ENCODE measurements at places on chromosomes 7 and 10. TPM values are rescaled to one million over a fixed set of nuclear protein-coding genes. Genes with fewer than 3 reads are reported as not detected.

Gene CCAR1
- total RNA-seq, result 32.2 TPM

Gene ERVW-1
- not detected for total RNA-seq

Gene PKD2L1
- not detected for total RNA-seq

Gene CALCR
- total RNA-seq, result not detected

GRCh38 chr10:114326795-114327194, 77.5 kb downstream of the AFAP1L2 start:
- DNase-seq, result no peak

GRCh38 chr7:131924857-131925256, 368.4 kb upstream of the PODXL start:
- no peak for DNase-seq

DNA sequence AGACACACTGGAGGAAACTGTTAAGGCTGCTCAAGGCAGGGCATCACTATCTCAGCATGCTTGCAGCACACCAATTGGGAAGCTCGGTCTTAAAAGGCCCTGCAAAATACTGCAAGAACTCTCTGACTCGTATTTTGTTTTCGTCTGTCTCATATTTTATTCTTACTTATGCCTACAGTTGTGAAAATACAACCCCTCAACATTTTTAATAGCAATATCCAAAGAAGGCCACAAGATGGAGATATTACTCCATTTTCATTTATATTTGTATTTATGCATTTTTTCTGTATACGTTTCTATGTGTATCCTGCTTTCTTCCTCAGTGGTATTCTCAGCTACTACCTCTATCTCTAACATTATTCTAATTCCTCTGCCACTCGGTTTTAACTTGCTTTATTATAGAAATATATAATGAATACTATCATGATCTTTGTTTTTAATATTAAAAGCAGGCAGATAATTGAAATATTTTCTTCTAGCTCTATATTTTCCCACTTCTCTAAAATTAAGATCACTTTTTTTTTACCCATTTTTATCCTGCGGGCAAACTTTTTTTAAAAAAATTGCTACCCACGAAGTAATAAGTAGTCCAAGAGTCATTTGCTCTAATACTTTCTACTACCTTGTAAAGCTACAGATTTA, 10.0 kb downstream of the DNAJC1 start:
- DNase-seq, result no peak

DNA sequence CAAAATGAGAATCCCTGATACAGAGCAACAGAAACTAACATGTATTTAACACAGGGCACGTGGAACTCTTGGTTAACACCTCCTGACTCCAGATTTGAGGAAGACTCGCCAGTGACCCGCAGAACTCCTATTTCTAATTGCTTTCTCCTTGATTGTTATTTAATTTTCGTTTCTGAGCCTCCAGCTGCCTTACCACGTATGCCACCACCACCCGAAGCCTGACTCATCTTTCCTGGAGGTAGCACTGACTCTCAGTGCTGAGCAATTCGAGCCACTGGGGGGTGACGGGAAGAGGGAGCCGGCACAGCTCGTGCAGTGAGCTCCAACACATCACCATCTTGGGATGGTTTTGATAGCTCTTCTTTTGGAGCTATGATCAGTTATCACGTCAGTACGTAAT, 273.9 kb upstream of the MGMT start:
- DNase-seq, result no peak

DNA sequence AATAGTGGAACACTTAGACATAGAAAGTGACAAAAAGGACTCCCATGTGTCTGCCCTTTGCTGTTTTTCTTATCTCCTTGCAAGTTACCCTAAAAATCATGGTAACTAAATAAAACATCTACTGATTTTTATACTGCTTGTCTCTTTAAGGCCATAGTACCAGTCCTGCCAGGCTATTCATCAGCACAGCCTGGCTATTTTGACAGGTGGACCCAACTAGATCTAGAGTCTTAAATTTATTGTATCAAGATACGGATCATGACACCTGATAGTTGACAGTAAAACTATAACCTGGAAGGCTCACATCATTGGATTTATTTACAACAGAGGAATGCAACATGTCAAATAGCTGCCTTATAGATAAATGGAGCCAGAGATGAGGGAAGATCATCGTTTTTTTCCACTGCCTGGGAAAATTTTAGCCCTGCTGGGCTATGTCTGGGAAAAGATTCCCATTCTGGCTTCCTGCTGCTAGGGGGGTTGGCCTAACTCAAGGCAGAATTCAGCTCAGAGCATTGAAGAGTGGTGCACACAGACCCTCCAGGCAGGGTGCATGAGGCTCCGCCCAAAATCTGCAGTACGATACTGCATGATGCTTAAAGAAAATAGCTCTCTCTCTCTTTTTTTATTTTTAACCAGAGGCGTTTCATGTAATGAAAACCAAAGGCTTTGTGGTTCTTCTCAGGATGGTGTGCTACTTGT, 292.0 kb upstream of the FZD8 start:
- no peak for DNase-seq

GRCh38 chr7:136976504-136977251, 108.2 kb downstream of the CHRM2 start:
- no peak for DNase-seq

- DNase-seq, result no peak
Measured at GRCh38 chr7:38171623-38172391, 6.2 kb upstream of the STARD3NL start.

DNA sequence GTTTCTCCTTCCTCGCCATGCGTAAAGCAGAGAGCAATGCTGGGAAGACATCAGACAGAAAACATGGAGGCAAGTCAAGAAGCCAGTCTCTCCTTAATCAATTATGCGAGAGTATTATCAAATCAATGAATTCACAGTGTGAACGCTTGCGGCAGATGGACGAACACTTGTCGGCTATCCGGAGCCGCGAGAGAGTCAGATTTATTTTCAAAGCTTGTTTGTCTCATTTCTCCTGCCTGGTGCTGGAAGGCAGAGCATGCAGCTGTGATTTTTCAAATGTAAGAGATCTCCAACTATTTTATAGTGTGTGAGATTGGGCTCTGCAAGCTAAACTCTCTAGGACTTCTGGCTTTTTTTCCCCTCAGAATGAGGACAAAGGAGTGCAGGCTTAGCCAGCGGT, 252.3 kb downstream of the SNX10 start:
- DNase-seq, result no peak

DNA sequence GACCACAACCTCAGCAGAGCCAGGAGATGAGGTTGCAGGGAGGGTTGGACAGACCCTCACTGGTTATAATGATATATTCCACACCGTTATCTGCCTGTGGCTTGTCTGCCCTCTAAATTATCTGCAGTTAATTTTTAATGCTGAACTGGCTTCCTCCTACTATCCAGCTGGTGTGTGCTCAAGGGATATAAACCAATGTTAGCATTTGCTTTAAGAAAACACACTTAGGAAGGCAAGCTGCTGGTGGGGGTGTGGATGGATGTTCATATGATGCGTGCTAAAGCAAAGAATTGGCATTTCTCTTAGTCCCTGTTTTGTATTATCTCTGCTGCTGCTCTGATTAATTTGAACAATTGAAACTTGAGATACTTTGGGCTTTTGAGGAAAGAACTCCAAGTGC, 132.2 kb upstream of the NPVF start:
- no peak for DNase-seq

DNA sequence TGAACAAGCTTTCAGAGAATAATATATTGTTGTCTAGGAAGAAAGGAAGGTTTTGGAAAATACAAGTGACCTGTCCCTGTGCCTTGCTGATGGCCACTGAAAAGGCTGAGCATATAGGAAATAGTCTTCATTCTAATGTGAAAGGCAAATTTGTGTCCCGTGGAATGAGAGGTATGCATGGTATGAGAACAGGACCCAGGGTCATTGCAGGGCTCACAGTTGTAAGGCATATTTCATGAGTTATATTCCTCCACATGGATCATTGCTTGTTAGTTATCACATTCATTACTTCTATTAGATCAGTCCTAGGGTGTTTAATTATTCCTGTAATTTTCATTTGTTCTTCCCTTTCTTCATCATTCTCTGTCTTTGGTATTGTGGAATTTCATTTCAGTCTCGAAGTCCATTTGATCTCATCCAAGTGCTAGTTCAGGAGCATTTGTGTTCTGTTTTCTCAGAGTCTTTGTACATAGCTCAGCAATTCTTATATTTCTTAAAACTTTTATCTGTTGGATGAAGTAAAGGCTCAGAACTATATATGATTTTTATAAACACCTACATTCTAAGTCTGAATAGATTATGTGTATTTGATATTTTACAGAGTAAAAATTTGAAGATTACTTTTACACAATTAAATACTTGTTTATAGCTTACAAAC, 39.4 kb upstream of the ARHGAP21 start:
- no peak for DNase-seq

DNA sequence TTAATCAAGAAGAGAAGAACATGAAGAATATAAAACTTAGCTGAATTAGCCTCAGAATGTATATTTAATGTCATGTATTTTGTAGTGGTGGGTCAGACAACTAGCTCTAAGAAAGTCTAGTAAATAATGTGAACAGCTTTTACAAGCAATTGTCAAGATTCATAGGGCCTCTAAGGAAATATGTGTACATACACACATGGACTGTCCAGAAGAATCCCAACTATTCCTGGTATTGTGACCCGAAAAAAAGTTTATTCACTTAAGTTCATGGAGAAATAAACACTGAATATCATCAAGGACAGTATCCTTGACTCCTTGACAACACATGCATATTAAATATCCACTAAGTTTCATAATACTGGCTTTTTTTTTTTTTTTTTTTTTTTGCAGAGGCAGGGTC, 11.4 kb upstream of the TWIST1 start:
- no peak for DNase-seq

- DNase-seq, result no peak
Measured at GRCh38 chr7:538764-539685, 19.4 kb upstream of the PDGFA start.

GRCh38 chr10:112059220-112059619, 124.3 kb downstream of the GPAM start:
- no peak for DNase-seq

DNA sequence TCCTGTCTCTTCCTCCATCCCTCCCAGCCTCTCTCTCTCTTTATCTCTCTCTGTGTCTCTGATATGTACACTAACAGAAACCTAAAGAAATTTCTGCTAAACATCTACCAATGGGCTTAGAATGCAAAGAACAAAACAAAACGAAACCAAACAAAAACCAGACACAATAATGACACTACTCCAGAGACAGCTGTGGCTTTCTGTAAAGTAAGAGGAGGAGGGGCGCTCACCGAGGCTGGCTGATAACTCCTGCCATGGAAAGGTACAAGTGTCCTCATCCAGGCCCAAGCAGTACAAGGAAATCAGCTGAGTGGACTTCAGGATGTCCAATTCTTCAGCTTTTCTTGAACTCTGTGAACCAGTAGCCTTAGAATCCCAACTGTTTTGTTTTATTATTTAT, 70.4 kb upstream of the FZD8 start:
- no peak for DNase-seq

Measured in heart right ventricle (tissue), 16 donors.